Fibroblast of villous mesenchyme (primary cell): ENCODE measurements at places on chromosomes 16 and 17. TPM values are rescaled to one million over a fixed set of nuclear protein-coding genes. Genes with fewer than 3 reads are reported as not detected.

DNA sequence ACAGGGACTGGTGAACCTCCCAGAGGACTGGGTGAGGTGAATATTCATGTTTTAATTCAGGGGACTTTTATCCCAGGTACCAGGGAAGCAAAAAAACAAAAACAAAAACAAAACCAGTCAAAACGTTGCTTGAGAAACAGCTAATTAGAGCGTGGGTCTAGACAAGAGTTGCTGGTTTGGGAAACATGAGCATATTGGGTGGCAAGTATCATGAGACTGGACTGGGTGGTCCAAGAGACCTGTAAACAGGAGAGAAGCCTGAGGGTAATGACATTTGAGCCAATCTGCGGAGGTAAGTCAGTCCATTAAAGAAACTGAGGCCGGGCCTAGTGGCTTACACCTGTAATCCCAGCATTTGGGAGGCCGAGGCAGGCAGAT is 11.5 kb upstream of the BPTF start:
- no peak for DNase-seq

DNA sequence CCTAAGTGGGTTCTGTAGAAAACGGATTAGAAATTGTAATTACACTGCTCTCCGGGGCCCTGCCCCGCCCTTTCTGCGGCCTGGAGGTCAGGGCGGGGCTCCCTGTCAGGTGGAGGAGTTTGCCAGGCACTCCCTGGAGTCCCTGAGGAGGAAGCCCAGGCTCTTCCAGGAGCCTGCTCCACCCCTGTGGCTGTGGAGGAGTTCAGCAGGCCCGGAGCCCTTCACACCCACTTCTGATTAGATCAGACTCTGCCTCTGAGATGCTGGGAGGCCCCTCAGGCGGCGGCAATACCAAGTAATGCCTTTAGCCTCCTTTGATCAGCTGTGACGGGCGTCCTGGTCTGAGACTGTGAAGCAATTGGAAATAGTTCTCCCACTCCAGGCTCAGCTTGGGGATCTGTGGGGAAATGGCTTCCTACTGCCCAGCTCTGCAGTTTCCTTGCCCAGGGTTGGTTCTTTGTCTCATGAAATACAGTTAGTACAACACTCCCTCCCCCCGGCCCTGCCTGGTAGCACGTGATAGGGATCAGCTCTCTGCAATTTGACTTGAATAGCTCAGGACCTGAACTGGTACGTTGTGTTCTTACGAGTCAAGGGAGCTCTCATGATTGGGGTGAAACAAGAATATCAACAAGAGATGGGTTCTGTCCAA is 22.3 kb downstream of the BAIAP2 start:
- peak; percentile 82 for DNase-seq

DNA sequence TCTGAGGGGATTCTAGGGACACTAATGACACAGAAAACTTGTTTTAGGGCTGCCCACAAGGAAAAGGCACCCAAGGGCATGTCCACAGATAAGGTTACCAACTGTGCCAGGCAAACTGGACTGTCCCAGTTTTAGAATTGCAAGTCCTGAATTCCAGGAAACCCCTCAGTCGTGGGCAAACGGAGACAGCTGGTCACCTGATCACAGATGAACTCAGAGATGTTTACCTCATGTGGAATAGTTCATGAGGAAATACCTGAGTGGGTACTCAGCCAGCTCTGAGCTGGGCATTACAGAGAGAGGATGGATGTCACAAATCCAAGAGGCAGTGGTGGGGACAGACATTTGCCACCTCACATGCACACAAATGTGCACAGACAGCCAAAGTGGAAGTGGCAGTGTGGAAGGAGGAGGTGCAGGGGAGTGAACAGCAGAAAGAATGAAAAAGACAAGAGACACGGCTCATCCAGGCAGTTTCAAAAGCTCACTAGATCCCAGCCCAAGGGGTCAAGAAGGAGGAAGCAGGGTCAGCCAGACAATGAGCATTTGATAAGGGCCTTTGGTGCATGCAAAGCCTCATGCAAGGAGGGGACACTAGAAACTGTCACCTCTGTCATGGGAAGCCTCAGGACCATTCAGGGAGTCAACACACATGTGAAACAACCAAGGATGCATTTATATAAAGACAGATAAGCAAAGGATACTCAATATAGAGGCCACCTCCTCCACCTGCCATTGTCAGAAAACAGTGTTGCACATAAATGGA is 24.8 kb downstream of the TTLL6 start:
- no peak for DNase-seq

GRCh38 chr16:2712063-2712441 is 8.0 kb downstream of the PRSS27 start:
- DNase-seq = no peak

DNA sequence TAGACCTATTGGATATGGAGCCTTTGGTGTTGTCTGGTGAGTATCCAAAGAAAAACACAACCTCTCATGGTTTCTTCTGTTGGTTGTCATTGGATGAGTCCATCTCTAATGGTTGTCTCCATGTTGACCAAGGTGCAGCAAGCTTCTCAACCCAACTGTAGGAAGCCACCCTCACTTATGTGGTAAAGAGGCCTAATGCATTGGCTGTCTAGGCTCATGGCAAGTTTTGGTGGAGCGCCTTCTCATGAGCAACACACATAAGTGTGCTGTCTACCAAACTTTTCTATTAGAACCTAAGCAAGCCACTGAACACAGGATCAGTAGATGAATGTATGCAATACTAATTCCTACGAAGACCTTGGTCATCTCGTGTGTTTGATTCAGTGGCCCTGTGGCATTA is 819 bp downstream of the NLK start:
- DNase-seq = no peak

DNA sequence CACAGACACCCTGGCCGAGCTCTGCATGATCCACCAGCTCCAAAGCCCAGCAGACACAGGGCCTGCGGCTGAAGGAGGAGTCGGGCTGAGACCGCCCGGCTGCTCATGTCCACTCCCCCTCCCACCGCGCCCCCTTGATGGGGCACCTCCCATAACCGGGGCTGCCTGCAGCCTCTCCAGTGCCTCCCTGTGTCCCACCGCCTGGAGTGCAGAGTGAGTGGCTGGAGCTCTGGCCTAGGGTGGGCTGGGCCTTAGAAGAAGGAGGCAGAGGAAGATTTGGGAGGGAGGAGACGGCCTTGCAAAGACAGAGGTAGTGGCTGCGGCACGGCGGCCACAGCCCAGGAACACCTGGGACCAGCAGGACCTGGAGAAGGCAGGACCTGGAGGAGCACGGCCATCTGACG is 4.0 kb downstream of the CBFA2T3 start:
- DNase-seq = no peak

GRCh38 chr17:835263-835662 is 53.1 kb downstream of the MRM3 start:
- DNase-seq = peak; percentile 97

DNA sequence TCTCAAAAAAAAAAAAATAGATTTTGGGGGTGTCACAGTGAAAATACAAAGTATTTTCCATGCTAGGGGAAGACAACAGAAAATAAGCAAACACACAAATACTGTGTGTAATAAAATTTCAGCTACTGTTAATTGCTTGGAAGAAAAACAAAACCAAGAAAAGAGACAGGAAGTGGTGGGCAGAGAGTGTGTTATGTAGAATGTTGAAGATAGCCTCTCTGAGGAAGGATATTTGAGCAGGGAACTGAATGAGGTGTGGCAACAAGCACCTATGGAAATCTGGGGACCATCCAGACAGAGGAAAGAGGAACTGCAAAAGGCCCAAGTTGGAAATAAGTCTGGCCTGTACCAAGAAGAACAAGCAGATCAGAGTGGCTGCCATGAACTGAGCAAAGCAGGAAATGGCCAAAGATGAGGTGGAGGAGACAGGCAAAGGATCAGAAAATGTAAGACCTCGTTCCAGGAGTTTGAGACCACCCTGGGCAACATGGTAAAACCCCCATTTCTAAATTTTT is 7.8 kb upstream of the USP31 start:
- no peak for DNase-seq

- DNase-seq = no peak
Measured at GRCh38 chr17:78400581-78401240, 22.3 kb downstream of the PGS1 start.

DNA sequence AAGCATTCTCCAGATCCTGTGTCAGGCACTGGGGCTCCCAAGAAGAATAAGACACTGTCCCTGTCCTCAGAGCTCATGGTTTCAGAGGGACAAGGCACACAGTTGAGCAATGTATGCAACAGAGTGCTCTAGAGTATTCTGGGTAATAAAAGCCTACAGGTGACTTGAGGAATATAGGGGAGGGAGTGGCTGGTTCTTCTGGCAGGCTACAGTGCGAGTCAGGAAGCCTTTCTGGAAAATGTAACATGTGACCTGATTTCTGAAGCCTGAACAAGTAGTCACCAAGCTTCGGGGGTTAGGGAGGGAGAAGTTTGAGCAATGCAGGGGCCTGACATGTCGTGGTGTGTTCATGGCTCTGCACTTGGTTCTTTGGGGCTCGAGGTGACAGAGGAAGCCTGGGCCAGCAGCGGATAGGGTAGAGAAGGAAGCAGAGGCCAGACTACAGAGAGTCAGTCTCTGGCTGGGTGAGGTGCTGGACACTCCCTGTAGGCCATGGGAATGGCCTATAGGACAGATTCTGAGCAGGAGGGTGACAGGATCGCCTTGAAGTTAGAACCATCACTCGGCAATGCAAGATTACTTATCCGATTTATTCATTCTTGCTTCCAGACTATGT is 16.0 kb upstream of the LRRC75A start:
- DNase-seq = no peak

TBC1D3K gene
- not detected in 2 replicates for total RNA-seq

PLA2G10 gene
- not detected in 2 replicates for total RNA-seq

HBQ1 gene
- total RNA-seq = not detected in 2 replicates

OR3A3 gene
- total RNA-seq = not detected in 2 replicates

NPIPA5 gene
- 0.64 and 0.86 TPM in 2 replicates for total RNA-seq
